ENCODE measurements at places on chromosomes 3 and 15. TPM values are rescaled to one million over a fixed set of nuclear protein-coding genes. Genes with fewer than 3 reads are reported as not detected.

- no peak for DNase-seq
Measured at GRCh38 chr3:50010959-50011358, 71.0 kb downstream of the RBM6 start.

- DNase-seq: peak; percentile 18
Measured at GRCh38 chr3:16849229-16849628, 35.5 kb upstream of the PLCL2 start.

DNA sequence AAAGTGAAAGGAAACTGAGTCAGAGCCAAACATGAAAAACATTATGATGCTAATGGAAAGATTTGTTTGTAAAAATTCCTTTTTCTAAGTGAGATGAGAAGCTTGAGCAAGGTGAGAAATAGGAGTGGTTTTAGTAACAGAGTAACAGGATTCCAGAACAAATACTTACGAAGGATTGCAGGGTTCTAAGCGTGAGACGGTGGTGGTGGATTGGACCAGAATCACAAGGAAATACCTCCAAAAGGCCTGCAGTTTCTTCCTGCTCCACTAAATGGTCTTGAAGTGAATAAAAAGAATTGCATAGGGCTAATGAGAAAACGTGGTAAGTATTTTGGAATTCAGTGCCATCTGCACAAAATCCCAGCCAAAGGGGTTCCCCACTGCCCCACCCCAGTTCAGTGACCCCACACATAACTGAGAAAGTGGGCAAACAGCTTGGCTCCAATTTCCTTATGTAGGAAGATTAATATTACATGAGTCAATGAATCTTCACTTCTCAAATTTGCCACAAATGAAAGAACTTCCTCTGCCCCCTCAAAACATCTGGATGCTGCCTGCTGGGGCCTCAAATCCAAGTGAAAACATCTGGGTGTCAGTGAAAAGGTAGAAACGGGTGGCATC lies 283.8 kb upstream of the NR2F2 start:
- DNase-seq: no peak

The RGMA gene
- 16.1 TPM for polyA plus RNA-seq

- DNase-seq: no peak
Measured at GRCh38 chr15:59338414-59338813, 34.3 kb downstream of the MYO1E start.

The EFHB gene
- 3.4 TPM for polyA plus RNA-seq

The FOXL2 gene
- polyA plus RNA-seq: not detected

- DNase-seq: no peak
Measured at GRCh38 chr3:138806376-138807080, 28.2 kb downstream of the PIK3CB start.

The ANKRD34C gene
- polyA plus RNA-seq: not detected

The ZBED2 gene
- 0.20 TPM for polyA plus RNA-seq

- peak; percentile 12 for DNase-seq
Measured at GRCh38 chr3:159280386-159281191, 478.7 kb downstream of the MFSD1 start.

The TGM5 gene
- not detected for polyA plus RNA-seq

The AGBL1 gene
- polyA plus RNA-seq: 0.11 TPM

- DNase-seq: peak; percentile 34
Measured at GRCh38 chr3:183428447-183429211, at the start of gene MCF2L2. TSS of gene MCF2L2 (minus strand) at chr3:183428619. CDS start at chr3:183427977, 642 bp downstream.

GRCh38 chr15:68620721-68621527 lies 42.1 kb downstream of the CORO2B start:
- DNase-seq: no peak

DNA sequence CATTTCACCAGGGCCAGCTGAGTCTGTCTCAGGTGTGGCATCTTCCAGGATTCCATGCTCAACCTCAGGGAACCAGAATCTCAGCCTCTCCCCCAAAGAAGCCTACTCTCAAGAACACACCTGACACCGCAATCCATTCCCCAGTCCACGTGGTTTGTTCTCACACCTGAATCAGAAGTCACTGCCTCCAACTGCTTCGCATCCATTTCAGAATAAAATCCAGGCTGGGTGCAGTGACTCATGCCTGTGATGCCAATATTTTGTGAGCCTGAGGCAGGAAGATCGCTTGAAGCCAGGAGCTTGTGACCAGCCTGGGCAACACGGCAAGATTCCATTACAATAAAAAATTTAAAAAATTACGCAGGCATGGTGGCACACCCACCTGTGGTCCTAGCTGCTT lies 212.2 kb downstream of the FOXP1 start:
- no peak for DNase-seq

GRCh38 chr3:114745322-114746240 lies 401.5 kb downstream of the ZBTB20 start:
- no peak for DNase-seq

DNA sequence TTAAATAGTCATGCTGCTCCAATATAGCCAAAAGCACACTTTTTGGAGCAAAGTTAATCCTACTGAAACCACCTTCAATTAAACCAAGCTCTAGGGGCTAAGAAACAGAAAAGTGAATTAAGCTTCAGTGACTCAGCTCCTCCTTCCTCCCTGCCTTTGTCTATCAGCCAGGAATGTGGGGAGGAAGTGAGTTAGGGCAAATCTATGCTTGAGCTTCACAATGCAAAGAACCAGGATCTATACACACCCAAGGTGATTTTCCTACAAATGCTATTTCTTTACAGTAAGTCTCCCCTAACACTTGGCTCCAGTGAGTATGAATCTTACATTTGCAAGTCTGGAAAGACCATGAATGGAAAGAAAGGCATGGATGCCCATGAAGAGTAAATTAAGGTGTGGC lies 212.1 kb downstream of the P3H2 start:
- no peak for DNase-seq

GRCh38 chr15:38793206-38793810 lies 228.7 kb upstream of the RASGRP1 start:
- no peak for DNase-seq

The SCN11A gene
- polyA plus RNA-seq: 1.3 TPM

The PLA2G4B gene
- 9.8 TPM for polyA plus RNA-seq

DNA sequence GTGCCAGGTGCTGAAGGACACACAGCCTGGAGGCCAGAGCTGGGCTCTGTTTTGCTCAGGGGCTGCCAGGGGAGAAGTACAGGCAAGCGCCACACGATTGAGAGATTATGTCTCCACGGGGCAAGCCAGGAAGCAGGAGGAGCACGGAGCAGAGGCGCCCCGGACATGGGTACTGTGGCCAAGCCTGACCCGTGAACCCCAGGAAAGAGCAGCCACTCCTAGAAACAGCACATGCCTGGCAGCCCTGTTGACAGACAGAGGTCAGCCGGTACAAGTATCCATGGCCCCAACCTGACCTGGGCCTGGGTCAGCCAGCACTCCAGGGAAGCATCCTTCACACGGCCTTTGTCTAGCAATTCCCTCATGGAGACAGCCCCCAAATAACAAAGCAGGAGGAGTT lies 89.4 kb downstream of the ADAMTS17 start:
- no peak for DNase-seq

GRCh38 chr3:36874424-36874823 lies 70.4 kb downstream of the TRANK1 start:
- DNase-seq: no peak

The GNL3 gene
- polyA plus RNA-seq: 109 TPM

DNA sequence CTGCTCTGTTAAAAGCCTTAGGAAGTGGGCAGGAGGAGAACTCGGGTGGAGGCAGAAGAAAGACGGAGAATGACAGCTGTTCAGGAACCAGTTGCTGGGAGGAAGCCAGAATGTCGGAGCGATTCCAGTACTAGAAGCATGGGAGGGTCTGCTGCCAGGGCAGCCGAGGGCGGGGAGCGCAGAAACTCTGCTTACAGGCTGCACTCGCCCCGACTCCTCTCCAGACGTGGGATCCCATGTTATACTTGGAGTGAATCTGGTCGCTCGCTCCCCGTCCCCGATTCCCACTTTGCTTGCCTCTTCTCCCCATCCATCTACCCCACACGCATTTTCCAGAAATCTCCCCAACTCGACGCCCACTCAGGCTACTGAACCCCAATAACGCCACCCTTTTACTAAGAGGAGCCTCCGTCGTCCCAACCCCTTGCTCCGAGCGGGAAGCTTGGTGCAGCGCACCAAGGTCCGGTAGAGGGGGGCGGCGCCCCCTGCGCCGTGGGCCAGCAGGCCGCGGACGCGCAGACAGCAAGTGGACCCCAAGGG lies 665 bp downstream of the GATM start:
- peak; percentile 33 for DNase-seq

GRCh38 chr3:33879540-33879939 lies 81.1 kb downstream of the PDCD6IP start:
- DNase-seq: no peak

The PIGBOS1 gene
- polyA plus RNA-seq: 15.1 TPM

GRCh38 chr3:59313365-59313764 lies 263.5 kb upstream of the CFAP20DC start:
- no peak for DNase-seq

- no peak for DNase-seq
Measured at GRCh38 chr3:106160396-106160795, 291.6 kb upstream of the CBLB start.

The FAM174B gene
- 54.4 TPM for polyA plus RNA-seq

The SEMA5B gene
- polyA plus RNA-seq: 6.2 TPM

- no peak for DNase-seq
Measured at GRCh38 chr15:66089049-66089448, 164.5 kb downstream of the MEGF11 start.

DNA sequence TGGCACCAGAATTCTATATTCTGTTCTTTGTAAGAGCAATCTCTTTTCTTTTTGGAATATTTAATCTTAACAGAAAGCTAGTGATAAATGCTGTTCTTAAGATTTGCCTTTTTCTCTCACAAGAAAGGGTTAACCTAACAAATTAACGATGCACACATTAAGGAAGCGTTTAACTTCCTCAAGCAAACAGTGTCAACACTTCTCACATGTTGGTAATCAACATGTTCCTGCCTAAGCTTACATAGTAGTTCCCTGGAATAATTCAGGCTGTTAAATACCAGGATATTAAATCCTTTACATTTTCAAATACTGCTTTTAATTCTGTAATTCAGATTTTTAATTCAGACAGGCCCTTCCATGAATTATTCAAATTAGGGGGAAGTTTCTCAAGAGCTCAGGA lies 67.4 kb upstream of the RPL35A start:
- no peak for DNase-seq

DNA sequence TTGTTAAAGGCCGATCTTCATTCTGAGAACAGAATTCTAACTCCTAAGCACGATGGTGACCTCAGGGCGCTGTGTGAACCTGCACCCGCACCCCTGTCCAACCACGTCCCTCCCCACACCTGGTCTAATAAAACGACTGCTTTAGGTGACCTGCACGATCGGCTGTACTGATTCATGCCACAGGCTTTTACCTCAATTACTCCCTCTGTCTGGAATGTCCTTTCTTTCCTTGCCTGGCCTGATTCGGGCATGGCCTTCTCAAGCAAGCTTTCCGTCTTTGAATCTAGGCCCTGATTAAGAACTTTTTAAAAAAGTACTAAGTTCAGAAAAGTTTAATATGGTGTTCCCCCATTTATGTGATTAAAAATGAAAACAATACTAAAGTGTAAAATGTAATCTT lies 842 bp upstream of the U2SURP start:
- no peak for DNase-seq

DNA sequence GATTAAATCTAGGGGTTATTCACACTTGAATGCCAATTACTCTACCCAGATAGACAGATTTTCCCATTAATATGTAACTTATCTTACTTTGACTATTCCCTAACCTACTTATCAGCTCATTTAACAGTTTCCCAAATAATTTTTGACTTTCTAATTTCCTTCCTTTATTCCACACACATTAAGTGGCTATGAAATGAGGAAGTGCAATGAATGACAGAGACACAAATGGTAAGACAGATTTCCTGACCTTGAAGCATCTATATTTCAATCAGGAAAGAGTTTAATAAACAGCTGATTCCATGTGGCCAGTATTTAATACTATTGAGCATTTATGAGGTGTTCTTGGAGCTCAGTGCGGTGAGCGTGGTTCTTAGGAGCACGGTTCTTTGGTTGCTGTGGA lies 78.8 kb downstream of the SLC7A14 start:
- DNase-seq: no peak

- no peak for DNase-seq
Measured at GRCh38 chr3:110526777-110527727, 544.6 kb upstream of the NECTIN3 start.

- peak; percentile 91 for DNase-seq
Measured at GRCh38 chr15:44536302-44536961, 515 bp upstream of the EIF3J start.

GRCh38 chr3:9945358-9945757 lies 6.8 kb downstream of the PRRT3 start:
- DNase-seq: no peak

The PIF1 gene
- polyA plus RNA-seq: 13.3 TPM

DNA sequence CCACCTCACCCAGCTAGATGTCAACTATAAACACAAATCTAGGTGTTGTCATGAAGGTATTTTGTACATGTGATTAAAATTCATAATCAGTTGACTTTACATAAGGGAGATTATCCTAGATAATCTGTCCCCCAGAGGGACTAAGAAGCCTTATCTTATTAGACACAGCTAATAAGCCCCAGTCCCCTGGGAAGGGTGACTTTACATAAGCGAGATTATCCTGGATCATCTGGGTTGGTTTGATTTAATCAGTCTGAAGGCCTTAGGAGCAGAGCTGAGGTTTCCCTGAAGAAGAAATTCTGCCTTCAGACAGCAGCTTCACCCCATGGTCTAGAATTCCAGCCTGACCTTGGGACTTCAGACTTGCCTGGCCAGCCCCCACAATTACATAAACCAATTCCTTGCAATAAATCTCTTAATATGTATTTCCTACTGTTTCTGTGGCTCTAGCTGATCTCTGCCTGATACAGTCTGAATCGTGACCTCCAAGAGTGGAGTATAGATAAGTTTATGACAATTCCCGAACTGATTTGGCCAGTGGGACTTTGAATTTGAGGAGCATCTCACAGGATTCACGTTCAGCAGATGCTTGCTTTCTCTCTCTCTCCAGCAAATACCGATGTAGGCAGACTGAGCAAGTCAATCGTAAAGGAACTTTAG lies 66.5 kb downstream of the MRPL46 start:
- DNase-seq: no peak

The MME gene
- polyA plus RNA-seq: 43.6 TPM

- peak; percentile 83 for DNase-seq
Measured at GRCh38 chr15:58331913-58332675, 99.7 kb upstream of the LIPC start.

All from left lung (tissue), 14 donors.